ENCODE measurements at places on chromosomes 7 and 10.

- DNase-seq: no peak
Observed at GRCh38 chr7:73881352-73882046, 20.5 kb downstream of the TMEM270 start.

GRCh38 chr10:115827231-115828009, 445.6 kb downstream of the GFRA1 start:
- DNase-seq: peak; percentile 55

GRCh38 chr7:99707096-99707495, 27.3 kb upstream of the CYP3A5 start:
- no peak for DNase-seq

GRCh38 chr7:106463851-106464611, 179.2 kb upstream of the NAMPT start:
- DNase-seq: no peak

GRCh38 chr7:44823255-44823781, 24.6 kb downstream of the H2AZ2 start:
- DNase-seq: no peak

DNA sequence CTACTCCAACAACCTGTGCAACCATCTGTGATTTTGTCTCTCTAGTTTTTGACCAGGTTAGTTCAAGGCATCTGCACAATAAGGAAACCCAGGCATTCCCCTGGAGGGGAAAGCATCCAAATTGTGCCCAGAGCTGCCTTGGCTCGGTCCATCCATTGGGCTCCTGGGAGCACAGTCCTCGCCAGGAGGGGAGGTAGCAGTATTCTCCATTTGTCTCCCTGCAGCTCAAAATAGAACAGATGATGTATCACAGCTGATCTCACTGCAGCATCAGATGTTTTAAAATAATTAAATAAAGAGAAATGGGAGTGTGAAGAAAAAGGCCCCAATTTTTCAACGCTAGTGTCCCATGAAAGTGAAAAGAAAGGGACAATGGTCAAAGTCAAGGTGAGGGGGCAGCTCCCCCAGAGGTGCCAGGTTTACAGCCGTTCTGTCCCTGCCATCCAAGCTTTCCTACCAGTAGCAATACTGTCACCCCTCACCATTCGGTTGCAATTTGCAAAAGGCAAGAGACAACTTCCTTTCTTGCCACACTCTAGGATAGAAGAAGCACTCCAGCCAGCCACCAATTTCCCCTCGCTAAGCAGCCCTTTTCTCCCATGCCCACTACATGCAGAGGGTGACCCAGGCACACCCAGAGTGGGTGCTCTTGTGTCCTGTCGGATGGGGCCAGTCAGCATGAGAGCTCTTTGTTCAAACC, 43.7 kb downstream of the KCNMA1 start:
- no peak for DNase-seq

DNA sequence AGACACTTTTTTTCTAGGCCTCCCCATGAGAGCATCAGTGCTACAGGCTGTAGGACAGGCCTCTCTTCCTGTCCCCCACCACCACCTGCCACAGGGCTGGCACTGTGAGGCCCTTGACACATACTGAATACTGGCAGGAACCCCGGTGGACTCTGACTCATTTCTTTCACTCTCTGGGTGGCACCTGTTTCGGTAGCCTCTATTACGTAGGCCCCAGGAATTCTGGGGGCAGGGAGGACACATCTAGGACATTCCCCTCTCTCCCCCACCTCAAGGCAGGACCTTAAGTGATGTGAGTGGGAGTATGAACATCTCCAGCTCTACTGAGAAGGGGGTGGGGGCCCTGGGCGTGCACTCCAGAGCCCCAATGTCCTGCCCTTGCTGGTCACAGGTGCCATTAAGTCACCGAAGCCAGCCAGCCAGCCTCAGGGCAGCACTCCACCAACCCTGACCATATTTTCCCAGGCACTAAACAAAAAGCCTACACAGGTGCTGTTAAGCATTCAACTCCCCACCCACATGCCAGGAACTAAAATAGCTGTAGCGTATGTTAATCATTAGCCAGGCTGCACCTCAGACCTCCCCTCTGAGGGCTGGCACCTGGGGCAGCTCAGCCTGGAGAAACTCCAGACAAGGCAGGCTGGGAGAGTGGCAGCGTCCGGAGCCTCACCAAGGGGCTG, 8.9 kb downstream of the ANXA11 start:
- DNase-seq: no peak

DNA sequence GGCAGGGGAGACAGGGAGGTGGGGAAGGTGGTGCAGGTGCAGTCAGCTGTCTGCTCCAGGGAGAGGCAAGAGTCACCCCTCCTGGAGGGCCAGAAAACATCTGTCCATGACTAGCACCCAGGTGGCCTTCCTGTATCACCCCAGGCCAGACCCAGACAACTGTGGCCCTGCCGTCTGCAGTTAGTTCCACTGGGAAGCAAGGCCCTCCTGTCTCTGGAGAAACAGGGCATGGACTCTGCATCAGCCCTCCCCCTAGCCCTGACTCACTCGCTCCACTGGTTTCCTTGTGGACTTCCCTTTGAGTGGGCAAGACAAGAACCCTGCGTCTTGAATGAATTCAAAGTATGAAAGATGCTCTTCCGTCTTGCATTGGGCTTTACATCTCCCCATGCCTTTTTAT, 12.6 kb downstream of the TBATA start:
- no peak for DNase-seq

DNA sequence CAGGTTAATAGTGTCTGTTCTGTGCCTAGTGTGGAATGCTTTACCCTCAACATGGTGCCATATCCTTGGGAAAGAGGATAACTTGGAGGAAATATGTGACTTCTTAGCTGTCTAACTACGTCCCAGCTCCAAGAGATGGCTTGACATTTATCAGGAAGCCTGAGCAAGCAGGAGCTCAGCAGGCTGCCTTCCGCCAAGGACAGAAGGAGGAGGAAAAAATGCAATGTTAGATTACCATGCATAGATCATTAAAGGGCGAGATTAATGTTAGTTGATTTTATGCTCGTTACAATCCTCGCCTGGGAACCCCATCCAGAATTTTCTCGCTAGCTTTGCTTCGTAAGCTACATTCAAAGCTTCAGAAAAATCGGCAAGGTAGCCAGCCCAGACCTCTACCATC, 97.8 kb downstream of the GFRA1 start:
- DNase-seq: no peak

- no peak for DNase-seq
Observed at GRCh38 chr7:27193335-27194001, 6.4 kb downstream of the HOXA13 start.

GRCh38 chr10:43304687-43305333, 37.9 kb upstream of the RASGEF1A start:
- DNase-seq: no peak

DNA sequence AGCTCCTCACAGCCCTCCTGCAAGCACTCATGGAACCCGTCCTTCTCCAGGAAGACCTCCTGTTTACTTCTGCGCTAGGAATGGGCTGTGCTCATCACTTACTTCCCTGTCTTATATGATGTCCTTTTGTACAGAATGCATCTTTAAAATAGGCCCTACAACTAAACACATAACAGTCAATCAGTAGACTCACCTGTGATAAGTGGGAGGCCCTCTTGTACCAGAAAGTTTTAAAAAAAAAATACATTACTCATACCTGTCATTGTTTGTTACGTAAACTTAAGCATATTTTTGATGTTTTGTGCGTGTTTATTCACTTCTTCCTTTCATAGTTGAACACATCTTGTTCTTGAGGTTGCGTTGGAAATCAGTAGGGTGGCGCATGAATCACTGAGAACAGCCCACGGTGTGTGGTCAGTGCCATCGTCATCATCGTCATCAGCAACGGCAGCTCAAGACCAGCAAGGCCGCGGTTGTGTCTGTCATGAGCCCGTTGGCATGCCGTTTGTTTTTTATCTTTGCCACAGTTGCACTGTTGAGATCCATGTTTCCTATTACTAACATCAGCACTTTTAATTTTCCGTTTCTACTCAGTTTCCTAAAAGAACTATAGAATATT, 232.8 kb downstream of the MGMT start:
- no peak for DNase-seq

- no peak for DNase-seq
Observed at GRCh38 chr7:101860316-101861217, 43.1 kb downstream of the CUX1 start.

DNA sequence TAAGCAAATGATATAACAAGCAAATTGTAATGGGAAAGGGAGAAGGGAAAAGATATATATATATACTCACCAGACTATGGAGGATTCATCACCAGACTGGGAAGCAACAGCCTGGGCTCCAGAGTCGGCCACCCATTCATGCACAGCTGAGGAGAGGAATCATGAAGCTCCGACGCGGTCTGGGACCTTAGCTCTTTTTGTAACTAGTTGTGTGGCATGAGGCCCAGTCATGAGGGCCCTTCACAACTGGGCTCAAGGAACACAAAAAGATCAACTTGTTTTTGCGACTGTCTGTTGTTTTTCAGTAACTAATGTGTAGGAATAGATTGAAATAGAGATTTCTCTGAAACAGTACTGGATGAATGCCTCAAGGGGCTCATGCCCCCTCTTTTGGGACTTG, 911.2 kb downstream of the TYW1 start:
- DNase-seq: no peak

DNA sequence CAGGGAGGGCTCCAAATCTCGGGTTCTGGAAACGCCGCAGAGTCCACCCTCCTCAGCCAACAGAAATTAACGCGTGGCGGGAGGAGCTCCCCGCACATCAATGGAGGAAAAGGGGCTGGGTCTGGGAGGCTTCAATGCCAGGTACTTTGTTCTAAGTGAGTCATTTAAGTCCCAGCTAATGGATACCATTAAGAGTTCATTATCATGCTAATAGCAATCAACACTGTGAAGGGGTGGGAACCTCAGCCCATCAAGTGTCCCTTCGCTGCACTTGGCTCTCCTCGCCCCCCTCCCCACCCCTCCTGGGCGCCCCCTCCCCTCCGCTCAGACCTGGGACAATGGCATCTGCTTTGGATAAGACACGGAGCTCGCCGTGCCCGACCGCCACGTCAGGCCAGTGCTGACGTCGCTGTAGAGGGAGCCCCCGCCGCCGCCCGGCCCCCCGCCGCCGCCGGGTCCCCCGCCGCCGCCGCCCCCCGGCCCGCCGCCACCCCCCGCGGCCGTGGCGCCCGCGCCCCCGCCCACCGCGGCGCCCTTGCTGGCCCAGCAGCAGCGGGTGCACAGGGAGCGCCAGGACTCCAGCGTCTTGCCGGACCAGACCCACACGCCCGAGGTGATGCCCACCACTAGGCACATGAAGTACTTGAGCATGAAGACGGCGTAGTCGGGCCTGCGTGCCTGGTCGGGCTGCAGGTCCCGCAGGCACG, 2.9 kb downstream of the FZD8 start:
- no peak for DNase-seq

GRCh38 chr7:129258649-129259389, 34.0 kb downstream of the AHCYL2 start:
- no peak for DNase-seq

GRCh38 chr10:784403-785088, 95.1 kb upstream of the DIP2C start:
- DNase-seq: peak; percentile 5

DNA sequence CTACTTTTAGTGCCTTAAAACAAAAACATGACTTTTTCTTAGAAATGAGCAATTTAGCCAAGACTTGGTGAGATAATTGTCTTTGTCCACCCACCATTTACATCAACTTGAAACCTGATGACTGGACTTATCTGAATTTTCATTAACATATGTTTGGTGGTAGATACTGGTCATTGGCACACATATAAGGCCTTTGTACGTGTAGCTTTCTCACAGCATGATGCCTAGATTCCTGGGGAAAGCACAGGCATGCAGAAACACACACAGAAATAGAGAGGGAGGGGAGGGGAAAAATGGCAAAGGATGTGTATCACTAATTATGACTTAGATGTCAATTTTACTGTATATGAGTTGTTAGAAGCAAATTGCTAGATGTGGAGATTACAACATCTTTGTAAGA, 488.4 kb downstream of the NXPH1 start:
- DNase-seq: no peak

DNA sequence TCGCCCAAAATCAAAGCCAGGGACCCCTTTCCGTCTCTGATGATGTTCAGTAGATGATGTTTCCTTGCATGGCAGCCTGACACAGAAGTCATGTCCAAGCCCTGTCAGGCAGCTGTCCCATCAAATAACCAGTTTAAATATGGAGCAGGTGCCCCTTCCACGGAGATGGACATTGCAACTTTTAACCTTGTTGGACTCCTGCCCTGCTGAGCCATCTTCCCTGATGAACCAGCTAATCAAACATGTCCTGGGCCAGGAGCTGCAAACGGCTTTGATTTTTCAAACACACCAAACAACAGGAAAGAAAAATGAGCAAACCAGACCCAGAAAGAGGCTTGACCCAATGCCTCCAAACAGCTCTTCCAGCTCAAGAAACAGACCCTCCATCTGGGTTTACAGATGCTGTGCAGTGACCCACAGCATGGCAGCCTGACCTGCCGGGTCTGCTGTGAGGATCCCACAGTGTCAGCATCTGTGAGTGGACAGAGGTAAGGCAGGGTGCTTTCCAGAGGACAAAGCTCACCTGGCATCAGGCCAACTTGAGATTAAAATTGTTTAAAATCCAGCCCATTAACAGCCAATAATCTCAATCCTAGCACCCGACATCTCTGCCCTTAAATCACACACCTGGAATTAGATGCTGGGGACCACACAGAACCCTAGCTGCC, 372.6 kb downstream of the GRID1 start:
- no peak for DNase-seq

GRCh38 chr7:14748461-14748860, 154.1 kb downstream of the DGKB start:
- peak; percentile 86 for DNase-seq

All from HS-5 (cell line).